ENCODE measurements at places on chromosomes 3 and 15. TPM values are rescaled to one million over a fixed set of nuclear protein-coding genes. Genes with fewer than 3 reads are reported as not detected.

TTLL13 gene
- total RNA-seq, result not detected

ALDH1A2 gene
- total RNA-seq, result 43.3 TPM

GOLGA8R gene
- 2.6 TPM for total RNA-seq

PAQR9 gene
- not detected for total RNA-seq

HRG gene
- not detected for total RNA-seq

MAGEL2 gene
- not detected for total RNA-seq

VPS39 gene
- 93.3 TPM for total RNA-seq

DNAH12 gene
- 10.0 TPM for total RNA-seq

PLA2G4D gene
- total RNA-seq, result not detected

EFCAB12 gene
- 3.5 TPM for total RNA-seq

CRYGS gene
- 2.7 TPM for total RNA-seq
